ENCODE measurements at places on chromosomes 3 and 15. TPM values are rescaled to one million over a fixed set of nuclear protein-coding genes. Genes with fewer than 3 reads are reported as not detected.

The CPLX3 gene
- not detected for total RNA-seq

The NEIL1 gene
- 0.96 TPM for total RNA-seq

The OXNAD1 gene
- 15.4 TPM for total RNA-seq

The HEMK1 gene
- total RNA-seq, result 14.4 TPM

The CADPS gene
- total RNA-seq, result not detected

The CKMT1B gene
- 0.13 TPM for total RNA-seq

The ZNF620 gene
- 2.9 TPM for total RNA-seq

Data from GM12878 (cell line).